ENCODE measurements at places on chromosomes 2 and 18.

GRCh38 chr18:5986257-5986931 is 91.1 kb upstream of the TMEM200C start:
- no peak for DNase-seq

DNA sequence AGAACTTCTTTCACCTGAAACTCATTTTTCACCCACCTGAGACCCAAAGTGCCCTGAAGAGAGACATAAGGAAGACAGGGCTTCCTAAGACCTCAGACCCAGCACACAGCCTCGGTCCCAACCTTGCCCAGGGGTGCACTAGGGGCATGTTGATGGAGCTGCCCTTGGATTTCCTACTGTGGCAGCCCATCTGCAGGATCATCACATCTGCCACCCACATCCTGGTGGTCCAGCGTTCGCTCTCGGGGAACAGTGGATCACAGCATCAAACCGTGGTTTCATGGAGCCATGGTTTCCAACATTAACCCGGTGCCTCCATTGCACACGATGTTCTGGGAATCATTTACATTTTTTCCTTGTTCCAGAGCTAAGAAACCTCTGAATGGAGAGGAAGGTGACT is 186.4 kb downstream of the TFCP2L1 start:
- no peak for DNase-seq

GRCh38 chr18:68033466-68033865 is 516.9 kb upstream of the DSEL start:
- no peak for DNase-seq

GRCh38 chr18:51092117-51092516 is 62.1 kb downstream of the SMAD4 start:
- no peak for DNase-seq

- no peak for DNase-seq
Observed at GRCh38 chr2:232549655-232550353, 553 bp downstream of the TIGD1 start.

DNA sequence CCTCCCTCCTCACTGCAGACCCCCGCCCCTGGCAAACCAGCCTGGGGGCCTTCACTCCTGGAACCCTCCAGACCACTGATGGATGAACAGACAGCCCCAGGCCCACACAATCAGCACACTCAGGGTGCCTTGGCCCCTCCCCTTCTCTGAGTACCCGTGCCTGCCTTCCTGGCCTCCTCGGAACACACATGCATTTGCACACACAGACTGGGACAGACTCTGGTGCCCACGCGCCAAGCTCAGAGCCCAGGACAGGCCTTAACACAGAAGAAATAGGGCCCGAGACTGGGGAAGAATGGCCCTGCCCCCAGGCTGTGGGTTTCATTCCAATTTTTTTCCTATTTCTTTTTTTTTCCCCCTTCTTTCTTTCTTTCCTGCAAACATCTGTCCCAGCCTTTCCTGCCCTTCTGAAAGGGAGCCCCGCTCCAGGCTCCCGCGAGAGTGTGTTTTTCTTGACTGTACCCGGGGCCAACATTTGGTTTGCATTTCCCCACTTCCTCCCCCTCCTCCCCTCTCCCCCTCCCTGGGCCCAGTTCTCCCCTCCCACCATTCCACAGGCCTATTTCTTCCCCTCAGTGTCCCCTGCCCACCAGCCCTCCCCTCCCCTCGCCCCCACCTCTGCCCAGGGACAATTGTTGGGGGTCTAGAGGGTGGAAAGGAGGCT is 618 bp upstream of the TNS1 start:
- DNase-seq: no peak

GRCh38 chr2:11729362-11730212 is 16.8 kb upstream of the LPIN1 start:
- DNase-seq: no peak

- no peak for DNase-seq
Observed at GRCh38 chr2:229851870-229852269, 69.9 kb downstream of the TRIP12 start.

GRCh38 chr2:125634662-125635061 is 1021.3 kb upstream of the GYPC start:
- DNase-seq: no peak

- no peak for DNase-seq
Observed at GRCh38 chr2:29139731-29140130, 24.5 kb downstream of the CLIP4 start.

DNA sequence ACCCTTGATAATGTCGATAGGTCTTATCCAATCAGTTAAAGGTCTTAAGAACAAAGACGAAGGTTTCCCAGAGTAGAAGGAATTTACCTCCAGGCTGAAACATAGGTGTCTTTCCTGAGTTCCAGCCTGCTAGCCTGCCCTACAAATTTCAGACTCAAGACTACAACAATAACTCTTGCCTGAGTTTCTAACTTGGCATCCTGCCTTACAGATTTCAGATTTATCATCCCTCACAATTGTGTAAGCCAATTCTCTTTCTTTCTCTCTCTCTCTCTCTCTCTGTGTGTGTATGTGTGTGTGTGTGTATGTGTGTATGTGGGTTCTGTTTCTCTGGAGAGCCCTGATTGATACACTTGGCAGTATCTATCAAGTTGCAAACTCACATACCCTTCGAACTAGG is 37.2 kb upstream of the B4GALT6 start:
- no peak for DNase-seq

DNA sequence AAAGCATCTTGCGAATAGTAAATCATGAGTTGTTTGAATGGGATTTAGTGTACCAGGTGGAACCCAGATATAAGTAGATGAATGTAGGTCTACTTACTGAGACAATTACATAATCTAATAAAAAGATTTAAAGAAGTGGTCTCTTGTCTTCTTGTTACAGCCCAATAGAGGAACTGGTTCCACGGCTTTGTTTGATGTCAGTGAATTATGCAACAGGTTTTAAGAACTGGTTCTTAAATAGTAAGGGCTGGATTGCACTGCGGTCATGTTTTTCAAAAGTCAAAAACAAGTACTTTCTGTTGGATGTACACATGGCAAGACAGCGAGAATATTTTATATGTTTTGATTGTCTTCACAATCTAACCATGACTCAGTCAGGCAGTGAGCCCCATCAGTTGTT is 15.4 kb upstream of the SLC9A2 start:
- DNase-seq: no peak

DNA sequence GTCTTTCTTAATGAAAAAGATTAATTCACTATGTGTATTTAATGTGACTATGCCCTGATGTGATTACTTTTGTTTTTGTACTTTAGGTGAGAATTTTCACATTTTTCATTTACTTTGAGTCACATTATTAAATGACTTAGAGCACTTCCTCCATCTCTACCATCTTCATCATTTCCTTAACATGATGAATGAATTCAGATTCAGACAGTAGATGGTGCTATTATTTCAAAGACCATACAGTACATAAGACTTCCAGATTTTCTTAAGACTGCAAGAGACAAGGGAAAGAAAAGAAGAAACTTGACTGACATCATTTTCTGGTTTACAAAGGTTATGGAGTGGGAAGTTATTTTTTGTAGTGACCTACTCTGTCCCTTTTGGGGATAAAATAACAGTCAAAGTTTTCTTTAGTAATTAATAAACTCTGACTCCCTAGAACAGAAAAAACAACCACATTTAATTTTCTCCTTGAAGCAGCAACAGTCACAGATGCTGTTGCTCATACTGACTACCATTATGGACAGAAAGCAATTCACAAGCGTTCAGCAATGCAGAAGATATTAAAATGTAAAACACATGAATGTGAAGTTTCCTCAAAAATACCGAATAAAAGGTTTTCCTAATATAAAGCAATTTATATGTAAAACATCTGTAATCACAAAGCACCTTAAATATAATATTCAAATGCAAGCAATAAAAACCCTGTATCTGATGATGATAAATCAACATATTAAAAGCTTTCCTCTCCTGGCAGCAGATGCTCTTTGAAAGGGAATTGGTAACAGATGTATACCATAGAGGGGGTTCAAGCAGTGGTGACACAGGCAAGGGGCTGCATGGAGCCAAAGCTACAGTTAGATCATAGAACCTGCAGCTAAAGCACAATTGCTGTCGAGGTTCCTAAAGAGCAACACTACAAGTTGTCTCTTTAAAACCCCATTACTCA is 1010.9 kb upstream of the NXPH2 start:
- peak; percentile 8 for DNase-seq
